Kidney glomerular epithelial cell (primary cell): ENCODE measurements at places on chromosomes 6 and 20.

GRCh38 chr6:106553440-106553839 is 75.9 kb downstream of the RTN4IP1 start:
- peak; percentile 34 for DNase-seq

GRCh38 chr6:113632220-113632864 is 224.8 kb upstream of the MARCKS start:
- DNase-seq = peak; percentile 94

- no peak for DNase-seq
These were observed 699.0 kb upstream of the CITED2 start for GRCh38 chr6:140073456-140073855.

- peak; percentile 10 for DNase-seq
These were observed 369.0 kb downstream of the SYNE1 start for GRCh38 chr6:152267967-152268845.

DNA sequence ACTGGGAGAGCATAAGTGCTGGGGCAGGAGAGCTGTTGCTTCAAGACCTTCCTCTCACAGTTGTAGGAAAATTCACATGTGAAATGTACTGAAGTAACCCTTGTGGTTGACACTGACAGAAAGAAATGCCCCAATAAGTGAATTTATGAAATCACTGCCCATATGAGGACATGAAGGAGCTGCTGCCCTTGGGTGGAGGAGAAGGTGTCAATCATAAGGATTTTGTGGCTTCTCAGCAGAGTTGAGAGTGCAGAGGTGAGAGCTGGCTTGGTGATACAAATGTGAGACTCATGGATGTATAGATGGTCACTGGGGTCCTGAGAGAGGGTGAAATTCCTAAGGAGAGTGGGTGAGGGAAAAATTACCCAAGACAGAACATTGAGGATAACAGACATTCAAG is 33.9 kb upstream of the CMTR1 start:
- DNase-seq = no peak

DNA sequence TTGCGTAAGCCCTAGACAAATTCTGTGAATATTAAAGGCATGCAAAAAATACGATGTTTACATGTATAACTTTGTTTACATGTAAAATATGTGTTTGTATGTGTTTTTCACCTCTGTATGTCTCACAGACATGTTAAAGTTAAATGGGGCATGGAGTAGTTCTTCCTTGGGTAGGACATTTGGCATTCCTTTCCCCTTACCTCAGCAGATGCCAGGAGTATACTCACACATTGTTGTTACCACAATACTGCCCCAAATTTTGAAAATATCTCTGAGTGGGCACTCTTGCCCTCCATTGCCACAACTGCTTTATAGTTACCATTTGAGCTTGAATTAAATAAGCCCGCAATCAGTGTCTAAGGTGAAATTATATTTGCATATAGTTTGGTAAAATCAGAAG is 147.5 kb downstream of the MYO6 start:
- no peak for DNase-seq

DNA sequence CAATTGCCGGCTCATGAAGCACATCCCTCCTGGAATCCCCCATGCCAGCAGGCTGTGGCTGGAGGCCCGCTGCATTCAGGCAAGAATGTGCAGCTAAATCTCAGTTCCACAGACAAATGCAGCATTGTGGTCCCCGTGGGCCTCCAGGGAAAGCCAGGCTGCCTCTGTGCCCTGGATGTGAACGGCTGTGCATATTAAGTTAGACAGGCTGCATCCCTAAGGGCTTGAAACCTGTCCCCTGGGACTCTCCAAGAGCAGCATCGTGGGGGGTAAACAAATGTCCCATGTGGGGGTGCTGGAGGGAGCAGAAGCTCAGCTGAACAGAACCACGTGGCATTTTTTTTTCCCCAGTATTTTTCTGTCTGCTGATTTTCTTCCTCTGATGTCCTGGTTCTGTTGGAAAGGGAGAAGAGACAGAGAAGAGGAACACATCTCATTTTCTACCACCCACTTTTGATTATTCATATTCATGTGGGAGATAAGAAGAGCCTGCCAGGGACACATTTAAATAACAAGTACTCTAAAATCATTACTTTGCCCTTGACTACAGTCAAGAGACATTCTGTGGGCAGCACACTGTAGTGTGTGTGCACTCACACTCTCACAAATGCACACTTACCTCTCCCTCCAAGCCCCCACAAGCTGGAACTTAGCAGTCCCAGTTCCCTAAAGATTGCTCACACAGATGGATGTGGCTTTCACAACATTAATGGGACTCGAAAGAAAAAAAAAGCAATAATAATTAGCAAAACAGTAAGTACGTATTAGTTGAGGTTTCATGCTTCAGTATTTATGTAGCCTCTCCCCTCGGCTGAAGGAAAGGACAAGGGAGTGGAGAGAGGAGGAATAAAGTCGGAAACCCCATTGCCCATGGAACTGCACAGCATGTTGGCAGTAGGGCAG is 16.9 kb downstream of the GFOD1 start:
- no peak for DNase-seq

- DNase-seq = no peak
These were observed 79.9 kb downstream of the FNDC1 start for GRCh38 chr6:159249128-159249527.
